Naive thymus-derived CD4-positive, alpha-beta T cell (primary cell): ENCODE measurements at places on chromosomes 12 and 14.
A peak's percentile ranks its signal among the peaks of the same experiment; 100 is the strongest.

DNA sequence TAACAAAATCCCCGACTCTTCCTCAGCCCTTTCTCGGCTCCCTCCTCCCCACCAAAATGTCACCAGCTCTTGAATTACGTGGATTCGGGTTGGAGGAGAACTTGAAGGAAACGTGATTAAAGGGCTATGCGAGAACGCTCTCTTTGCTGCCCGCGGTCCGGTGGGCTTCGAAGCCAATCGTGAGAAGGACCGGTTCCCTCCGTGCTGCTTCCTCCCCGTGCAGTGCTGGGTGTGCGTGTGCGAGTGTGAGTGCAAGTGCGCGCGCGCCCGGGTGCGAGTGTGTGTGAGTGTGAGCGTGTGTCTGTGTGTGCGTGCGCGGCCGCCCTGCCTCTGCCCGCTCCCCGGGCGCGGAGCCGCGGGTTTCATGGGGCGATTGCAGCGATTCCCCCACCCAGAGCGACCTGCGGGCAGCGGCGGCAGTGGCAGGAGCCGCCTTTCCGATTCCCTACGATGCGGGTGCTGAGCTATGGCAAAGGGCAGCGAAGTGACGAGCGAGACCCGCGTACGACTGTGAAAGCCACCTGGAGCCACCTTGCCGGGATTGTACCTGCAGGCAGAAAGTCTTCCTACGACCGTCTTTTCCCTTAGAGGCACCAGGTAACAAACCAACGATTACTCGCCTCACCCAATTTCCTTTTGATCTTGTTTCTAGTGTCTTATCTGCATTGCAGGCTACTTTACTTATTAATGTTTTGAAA, 1.4 kb downstream of the LRFN5 start:
- no peak for DNase-seq

- DNase-seq = no peak
Observed at GRCh38 chr14:22464422-22465142, 124.4 kb downstream of the DAD1 start.

GRCh38 chr12:25034676-25035075, 85.8 kb upstream of the BCAT1 start:
- no peak for DNase-seq

DNA sequence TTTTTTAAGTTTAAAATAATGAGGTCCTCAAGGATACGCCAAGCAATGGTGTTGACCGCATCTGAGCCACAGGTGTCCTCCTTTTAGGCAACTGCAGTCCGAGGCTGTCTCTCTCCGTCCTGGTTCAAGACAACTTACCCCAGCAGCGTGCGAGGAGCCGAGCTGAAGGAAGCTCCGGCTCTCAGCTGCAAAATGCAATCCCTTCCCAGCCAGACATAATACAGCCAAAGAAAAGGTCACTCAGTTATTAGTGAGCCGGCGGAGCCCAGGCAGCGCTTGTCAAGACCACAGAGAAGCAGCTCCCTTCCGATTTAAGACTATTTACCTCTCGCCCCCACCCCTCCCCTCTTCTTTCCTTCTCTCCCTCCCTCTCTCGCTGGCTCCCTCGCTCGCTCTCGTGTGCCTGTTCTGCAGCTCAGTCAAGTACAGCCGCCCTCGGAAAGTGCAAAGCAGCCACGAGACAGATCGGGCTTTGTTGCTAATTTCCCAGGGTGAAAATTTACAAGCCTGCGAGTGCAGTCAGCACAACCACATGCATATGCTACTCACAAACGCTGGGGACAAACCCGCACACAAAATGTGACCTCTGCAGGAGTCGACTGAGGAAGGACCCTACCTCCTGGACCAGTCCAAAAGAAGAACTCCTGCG, 363 bp upstream of the LMO3 start:
- DNase-seq = no peak

DNA sequence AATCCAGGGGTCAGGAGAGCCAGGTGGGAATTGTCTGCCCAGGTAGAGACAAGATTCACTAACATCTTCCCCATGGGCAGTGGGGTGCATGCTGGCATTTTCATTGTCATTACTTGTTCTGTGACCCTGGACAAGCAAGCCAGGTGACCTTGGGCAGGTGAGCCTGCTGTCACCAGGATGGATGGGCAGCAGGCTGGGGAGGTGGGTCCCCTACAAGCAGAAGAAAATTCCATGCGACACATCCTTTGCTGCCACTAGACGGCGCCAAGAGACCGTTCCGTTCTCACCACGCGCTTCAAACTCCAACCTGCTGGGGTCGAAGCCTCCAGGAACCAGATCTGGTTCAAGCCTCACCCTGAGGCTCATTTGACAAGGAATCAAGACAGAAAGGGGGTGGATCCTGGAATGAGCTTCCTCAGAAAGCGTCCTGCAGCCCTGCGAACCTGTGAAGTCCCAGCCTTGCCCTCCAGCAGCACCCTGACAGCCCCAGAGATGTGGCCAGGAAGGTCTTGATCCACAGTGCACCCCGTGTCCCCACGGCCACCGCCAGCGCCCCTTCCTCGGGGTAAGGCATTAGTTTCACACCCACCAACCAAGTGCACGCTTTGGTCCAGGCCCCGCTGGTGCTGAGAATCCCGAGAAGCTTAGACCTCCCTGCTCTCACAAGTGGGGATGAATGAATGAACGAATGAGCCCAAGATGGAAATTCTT, 3.2 kb upstream of the DYNC1H1 start:
- peak; percentile 68 for DNase-seq

GRCh38 chr14:102074415-102074964, 12.4 kb downstream of the HSP90AA1 start:
- no peak for DNase-seq

DNA sequence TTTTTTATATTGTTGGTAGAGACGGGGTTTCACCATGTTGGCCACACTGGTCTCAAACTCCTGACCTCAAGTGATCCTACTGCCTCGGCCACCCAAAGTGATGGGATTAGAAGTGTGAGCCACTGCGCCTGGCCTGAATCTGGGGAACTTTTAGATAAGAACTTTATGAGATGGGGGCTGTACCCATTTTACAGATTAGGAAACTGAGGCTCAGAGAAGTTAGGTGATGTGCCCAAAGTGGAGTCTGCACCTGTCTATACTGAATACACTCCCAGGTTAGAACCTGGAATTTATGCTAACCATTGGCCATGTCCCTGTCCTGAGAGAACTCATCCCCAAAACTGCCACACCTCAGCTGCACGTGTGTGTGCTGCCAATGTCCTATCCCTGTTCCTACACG, 81.9 kb downstream of the ESRRB start:
- DNase-seq = no peak

GRCh38 chr12:89335452-89336244, 16.7 kb downstream of the DUSP6 start:
- DNase-seq = no peak

DNA sequence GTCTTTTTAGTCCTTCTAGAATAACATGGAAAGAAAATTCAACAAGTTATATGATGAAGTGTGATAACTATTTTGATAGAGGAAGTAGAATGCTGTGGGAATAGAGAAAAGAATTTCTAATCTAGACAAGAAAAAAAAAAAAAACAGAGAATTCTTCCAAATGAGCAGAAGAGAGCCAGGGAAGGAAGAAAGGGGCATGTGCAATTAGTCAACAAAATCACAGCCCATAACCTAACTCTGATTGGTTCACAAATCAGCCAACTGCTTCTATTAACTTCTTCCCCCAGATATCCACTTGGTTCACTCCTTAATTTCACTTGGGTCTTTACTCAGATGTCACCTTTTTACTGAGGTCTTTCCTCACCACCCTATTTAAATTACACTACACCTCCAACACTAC, 69.5 kb downstream of the BTG1 start:
- DNase-seq = no peak

DNA sequence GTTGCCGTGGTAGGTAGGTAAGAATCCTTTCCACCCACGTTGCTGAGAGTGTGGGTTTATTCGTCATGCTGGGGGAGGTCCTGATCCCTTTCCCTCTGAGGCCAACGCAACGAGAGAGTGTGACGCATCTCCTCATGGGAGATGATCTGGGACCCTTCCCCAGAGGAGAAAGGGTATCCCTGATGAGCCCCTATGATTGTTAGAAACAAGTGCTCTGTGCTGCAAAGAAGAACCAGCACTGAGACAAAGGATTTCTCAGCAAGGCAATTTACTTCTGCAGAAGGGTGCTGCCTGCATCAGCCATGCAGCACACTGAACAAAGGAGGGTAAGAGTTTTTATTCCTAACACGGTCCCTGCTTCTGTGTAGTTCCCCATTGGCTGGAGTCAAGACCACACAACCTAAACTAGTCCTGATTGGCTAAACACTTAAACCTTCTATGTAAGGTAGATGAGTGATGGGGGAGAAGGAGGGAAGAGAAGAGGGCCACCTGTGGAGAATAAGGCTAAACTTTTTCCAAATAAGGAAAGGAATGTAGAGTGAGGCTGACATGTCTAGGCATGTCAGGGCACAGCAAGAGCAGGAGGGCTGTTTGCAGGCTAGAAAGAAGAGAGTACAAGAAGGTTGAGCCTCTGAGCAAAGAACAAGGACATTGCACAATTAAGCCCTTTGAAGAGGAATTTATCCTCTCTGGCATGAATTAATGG, 21.3 kb downstream of the CLEC2A start:
- DNase-seq = no peak

DNA sequence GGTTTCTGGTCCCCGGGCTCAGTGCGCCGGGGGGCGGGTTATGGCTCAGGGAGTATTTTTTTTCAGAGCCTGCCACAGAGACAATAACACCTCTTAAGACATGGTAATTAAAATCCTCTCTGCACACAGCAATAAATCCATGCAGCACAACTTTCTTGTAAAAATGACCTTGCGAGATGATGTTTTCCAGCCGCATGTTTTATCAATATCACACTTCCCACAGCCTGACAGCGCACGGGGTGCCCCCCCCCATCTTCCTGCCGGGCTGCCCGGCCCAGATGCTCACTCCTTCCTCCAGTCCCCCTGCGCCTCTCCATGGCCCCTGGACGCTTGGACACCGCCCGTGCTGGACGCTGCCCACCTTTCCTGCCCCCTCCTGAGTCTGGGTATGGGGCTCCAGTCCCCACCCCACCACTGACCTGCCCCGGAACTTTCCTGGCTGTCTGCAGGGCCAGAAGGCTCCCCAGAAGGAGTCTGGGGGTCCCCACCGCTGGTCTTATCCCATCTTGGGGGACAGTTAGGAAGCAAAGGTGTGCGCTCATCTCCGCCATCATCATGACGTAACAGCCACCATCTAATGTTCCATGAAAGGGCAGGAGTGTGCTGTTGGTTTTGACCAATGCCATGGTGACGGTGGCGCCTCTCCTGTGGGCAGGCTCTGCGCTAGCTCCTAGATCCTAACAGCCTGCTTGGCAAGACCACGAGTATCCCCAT, 182.9 kb downstream of the KIF26A start:
- no peak for DNase-seq

- no peak for DNase-seq
Observed at GRCh38 chr14:29741909-29742401, 185.7 kb downstream of the PRKD1 start.

DNA sequence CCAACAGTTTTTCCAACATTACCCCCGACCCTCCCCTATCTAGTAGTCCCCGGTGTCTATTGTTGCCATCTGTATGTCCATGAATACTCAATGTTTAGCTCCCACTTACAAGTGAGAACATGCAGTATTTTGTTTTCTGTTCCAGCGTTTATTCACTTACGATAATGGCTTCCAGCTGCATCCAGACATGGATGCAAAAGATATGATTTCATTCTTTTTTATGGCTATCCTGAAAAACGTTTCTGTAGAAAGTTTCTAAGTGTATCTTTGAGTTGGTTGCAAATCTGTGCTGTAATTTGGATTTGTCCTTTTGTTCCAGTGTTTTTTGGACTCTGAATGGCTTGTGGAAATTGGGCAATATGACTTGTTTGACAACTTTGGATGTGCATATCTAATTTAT, 11.7 kb downstream of the SP1 start:
- DNase-seq = no peak

DNA sequence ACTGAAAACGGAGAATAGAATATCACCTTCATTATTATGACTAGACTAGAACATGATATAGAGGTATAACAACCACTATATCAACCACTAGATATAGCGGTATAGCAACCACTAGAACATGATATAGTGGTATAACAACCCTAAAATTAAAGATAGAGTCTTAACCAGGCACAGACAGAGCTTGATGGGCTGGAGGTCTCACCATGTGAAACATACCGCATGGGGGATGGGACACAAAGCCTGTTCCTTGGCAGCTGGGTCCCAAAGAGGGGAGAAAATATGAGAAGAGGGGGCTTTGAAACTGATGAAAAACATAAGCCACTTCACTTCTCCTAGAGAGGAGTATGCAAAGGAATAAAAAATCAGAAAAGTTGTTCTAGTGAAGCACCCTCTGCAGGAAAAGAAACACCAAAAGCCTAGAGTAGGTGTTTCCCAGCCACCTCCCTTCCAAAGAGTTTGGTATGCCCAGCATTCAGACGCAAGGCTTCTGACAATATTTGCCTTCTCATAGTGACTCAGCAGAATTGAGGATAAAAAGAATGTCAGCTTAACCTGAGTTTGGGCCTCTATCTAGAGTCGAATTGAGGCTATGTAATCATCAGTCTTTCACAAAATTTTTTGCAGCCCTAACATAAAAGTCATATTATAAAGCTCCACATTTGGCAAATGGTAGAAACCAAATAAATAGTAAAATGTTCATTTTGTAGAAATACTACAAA, 316.4 kb downstream of the NOVA1 start:
- DNase-seq = no peak

GRCh38 chr12:84276215-84276614, 636.4 kb downstream of the SLC6A15 start:
- DNase-seq = no peak

GRCh38 chr12:72717036-72717435, 444.9 kb downstream of the TRHDE start:
- DNase-seq = no peak

DNA sequence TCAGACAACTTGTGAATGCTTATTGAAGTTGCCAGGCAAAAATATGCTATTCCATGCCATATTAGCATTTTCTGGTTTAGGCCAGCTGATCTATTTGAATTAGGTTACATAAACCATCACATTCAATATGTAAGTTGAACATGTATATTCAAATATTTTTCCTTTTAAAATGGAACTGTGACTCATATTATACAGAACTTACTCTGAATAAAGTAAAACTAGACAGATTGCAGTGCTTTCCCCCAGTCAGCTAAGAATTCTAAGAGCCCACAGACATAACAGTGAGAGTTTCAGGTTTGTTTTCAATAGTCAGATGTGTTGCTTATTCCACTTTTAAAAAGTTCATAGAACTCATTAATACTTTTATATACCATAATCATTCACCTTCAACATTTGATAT, 119.8 kb downstream of the MGST1 start:
- no peak for DNase-seq

- DNase-seq = no peak
Observed at GRCh38 chr14:105328070-105328677, 13.6 kb downstream of the PACS2 start.
